ENCODE measurements at places on chromosomes 5 and 9. TPM values are rescaled to one million over a fixed set of nuclear protein-coding genes. Genes with fewer than 3 reads are reported as not detected.

GALT gene
- total RNA-seq: 48.9 TPM

WNT8A gene
- total RNA-seq: not detected

ANKDD1B gene
- total RNA-seq: 3.6 TPM

KCNIP1 gene
- total RNA-seq: 2.1 TPM

GRXCR2 gene
- total RNA-seq: not detected

FAM81B gene
- total RNA-seq: not detected

PTAR1 gene
- total RNA-seq: 63.4 TPM

PLAC8L1 gene
- not detected for total RNA-seq

ROPN1L gene
- total RNA-seq: 0.94 TPM

HABP4 gene
- total RNA-seq: 32.0 TPM

MYORG gene
- total RNA-seq: 6.6 TPM

GRIN3A gene
- 0.13 TPM for total RNA-seq

MPDZ gene
- total RNA-seq: 112 TPM

NUTM2F gene
- not detected for total RNA-seq

PAPPA gene
- 3.3 TPM for total RNA-seq

MRNIP gene
- 54.4 TPM for total RNA-seq

PCDHA4 gene
- total RNA-seq: 0.85 TPM

INSL6 gene
- not detected for total RNA-seq

PCDHGA8 gene
- 5.3 TPM for total RNA-seq

CDKN2A gene
- 1.5 TPM for total RNA-seq

ZFP2 gene
- 4.8 TPM for total RNA-seq

ZNF462 gene
- 51.1 TPM for total RNA-seq

OLFML2A gene
- total RNA-seq: 110 TPM

ADAMTS12 gene
- total RNA-seq: 6.9 TPM

SLC28A3 gene
- total RNA-seq: 0.27 TPM

DMRTA1 gene
- total RNA-seq: 0.53 TPM

RANBP17 gene
- 14.8 TPM for total RNA-seq

ISCA1 gene
- total RNA-seq: 32.5 TPM

ACER2 gene
- total RNA-seq: 10.7 TPM

BTNL9 gene
- total RNA-seq: 105 TPM

ALDH1A1 gene
- total RNA-seq: 277 TPM

OR13C5 gene
- not detected for total RNA-seq

PCDHA7 gene
- total RNA-seq: 0.45 TPM

BTNL8 gene
- 0.53 TPM for total RNA-seq
